ENCODE measurements at places on chromosomes 7 and 10. TPM values are rescaled to one million over a fixed set of nuclear protein-coding genes. Genes with fewer than 3 reads are reported as not detected.
A peak's percentile ranks its signal among the peaks of the same experiment; 100 is the strongest.

Gene DRGX
- 0.04 TPM for total RNA-seq

Gene AKR1D1
- not detected for total RNA-seq

DNA sequence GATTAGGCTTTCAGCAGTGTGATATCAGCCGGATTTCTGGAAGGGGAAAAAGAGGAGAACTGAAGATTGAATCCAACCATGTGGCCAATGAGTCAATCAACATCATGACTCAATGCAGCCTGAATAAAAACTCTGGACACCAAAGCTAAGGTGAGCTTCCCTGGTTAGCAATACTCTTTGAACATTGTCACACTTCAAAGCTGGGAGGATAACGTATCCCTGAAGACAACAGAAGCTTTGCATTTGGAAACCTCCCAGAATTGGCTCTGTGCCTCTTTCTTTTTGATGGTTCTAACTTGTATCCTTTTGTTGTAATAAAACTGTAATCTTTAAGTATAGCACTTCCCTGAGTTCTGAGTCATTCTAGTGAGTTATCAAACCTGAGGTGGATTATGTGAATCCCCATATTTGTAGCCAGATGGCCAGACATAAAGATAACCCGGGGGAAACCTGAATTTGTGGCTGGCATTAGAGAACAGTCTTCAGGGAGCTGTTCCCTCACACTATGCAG lies 284.4 kb downstream of the IPMK start:
- ATAC-seq = no peak

DNA sequence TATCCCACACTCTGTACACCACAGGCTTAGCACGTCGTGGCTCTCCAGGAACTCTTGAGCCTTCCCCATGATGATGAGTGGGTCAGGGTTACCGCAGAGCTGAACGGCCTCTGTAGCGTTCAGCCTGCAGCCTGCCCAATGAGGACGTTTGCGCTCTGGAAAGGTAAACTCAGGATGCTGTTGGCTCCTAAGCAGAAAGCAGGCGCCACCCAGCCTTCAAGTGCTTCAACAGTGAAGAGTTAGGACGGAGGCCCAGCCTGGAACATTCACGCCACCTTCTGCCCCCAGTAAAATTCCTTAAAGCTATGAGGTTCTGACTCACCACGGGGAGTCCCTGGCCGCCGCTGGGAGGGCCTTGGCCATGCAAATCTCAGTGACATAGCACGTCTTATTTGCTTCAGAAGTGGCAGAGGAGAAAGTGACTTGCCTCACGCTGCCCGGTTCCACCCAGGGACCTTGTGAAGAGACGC lies 161.5 kb upstream of the SH2B2 start:
- peak; percentile 70 for ATAC-seq

- no peak for ATAC-seq
These were observed 17.6 kb downstream of the EVX1 start for GRCh38 chr7:27260211-27260610.

GRCh38 chr10:34319197-34319846 lies 495.8 kb downstream of the PARD3 start:
- ATAC-seq = peak; percentile 74

DNA sequence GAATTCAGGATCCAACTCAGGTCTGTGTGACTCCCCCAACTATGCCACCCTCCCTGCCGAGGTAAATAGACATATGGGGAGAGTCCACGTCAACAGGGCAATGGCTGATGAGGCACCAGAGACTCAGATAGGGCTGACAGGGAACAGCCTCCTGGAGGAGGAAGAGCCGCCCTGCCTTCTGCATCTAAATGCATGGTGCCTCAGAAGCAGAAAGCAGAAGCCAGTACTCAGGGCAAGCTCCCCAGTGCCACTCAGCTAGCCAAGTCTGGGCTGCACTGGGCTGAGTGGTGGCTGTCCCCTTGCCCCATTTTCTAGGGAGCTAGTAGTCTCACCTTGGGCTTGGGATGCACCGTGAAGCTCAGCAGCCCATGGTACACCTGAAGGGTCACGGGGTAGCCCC lies 11.0 kb downstream of the RRP12 start:
- ATAC-seq = no peak

DNA sequence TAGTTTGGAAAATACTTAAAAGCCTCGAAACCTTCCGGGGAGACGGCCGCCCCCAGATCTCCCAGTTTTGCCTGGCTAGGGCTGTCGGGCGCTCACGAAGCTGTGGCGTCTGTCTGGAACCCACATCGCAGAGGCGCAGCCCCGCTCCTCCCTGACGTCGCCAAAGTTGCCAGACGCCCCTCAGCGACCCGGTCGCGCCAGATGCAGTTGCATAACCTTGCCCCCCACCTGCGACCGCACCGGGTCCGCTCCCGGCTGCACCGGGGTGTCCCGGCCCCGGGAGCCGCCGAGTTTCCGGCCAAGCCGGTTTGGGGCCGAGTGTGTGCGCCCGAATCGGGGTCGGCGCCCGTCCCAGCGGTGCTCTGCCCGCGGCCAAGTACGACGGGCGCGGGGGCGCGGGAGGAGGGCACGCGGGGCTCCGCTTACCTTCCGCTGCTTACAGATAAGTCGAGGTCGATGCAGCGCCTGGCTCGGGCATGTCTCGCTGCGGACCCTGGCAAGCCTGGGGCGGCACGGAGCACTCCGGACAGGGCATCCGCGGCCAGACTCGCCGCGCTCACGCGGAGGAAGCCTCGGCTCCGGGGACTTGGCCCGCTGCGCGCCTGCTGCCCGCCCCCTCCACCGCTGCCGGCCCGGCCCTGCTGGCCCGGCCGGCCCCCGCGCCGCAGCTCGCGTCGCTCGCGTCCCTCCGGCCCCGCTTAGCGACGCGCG lies 665 bp downstream of the INSYN2A start:
- peak; percentile 70 for ATAC-seq

DNA sequence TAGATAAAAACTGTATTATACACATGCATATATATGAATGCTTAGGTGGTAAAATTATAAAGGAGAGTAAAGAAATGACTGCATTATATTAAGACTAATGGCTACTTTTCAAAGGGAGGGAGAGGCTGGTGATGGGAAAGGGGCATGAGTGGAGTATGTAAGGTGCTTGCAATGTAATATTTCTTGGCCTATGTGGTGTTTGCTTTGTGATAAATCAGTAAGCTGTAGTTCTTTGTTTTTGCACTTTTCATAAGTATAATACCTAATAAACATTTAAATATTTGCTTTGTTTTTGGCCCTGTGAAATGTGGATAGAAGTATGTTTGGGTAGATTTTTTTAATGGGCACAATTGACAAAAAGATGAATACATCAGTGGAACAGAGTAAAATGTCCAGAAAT lies 25.9 kb downstream of the AGBL3 start:
- no peak for ATAC-seq

- ATAC-seq = no peak
These were observed 135.8 kb upstream of the CXCL12 start for GRCh38 chr10:44520651-44521050.

DNA sequence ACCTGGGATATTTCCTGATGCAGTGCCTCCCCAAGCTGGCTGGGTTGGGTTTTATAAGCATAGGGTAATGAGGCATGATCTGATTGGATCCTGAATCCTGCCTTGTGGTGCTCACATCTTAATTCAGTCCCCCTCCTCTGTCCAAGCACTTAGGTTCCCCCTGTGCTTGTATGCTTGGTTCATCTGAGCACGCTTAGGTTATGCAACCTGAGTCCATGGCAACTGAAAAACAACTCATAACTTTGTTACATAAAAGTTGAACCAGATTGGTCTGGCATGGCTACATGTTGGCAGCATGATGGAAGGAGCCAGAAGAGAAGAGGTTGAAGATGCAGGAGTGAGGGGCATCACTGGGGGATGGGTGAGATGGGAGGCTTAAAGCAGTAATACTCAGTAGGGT lies 57.3 kb upstream of the OSBPL3 start:
- ATAC-seq = peak; percentile 60

- no peak for ATAC-seq
These were observed 12.6 kb downstream of the FFAR4 start for GRCh38 chr10:93579089-93579488.

- no peak for ATAC-seq
These were observed 76.2 kb upstream of the TMEM168 start for GRCh38 chr7:112866424-112866823.

DNA sequence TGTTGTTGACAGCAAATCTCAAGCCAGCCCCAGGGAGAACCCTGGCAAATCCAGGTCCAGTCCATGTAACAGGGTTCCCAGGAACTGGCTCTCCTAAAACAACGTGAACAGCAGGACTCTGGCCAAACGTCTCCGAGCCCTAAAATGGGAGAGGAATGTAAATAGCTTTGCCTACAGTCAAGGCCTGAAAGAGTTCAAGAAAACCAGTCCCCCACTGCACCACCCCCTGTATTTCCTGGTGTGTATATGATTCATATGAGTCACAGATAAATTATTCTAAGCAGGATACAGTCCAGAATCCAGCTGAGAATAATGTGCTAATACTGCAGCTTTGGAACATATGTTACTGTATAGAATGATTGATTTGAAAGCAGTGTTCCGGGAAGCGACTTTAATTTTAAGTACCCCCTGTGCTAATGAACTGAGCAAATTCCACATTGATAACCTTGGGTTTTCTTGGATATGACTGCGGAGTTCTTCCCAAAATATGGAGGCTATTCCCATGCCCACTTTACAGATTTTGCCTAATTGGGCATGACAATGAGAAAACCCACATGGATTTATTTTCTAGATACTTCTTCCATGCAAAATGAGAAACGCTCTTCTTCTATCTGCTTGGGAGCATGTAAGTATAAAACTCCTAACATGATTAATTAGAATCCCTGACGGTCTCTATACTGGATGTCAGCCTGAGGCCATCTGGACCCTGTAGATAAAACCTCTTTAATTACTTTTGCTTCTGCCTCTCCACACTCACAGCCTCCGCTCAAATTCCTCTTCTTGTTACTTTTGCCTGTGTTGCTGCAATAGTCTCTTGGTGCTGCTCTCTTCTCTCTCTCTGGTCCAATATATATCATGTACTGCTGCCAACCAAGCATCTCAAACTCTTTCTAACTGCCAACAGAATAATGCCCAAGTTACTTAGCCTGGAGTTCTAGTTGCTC lies 50.2 kb downstream of the LAMB4 start:
- ATAC-seq = peak; percentile 48

DNA sequence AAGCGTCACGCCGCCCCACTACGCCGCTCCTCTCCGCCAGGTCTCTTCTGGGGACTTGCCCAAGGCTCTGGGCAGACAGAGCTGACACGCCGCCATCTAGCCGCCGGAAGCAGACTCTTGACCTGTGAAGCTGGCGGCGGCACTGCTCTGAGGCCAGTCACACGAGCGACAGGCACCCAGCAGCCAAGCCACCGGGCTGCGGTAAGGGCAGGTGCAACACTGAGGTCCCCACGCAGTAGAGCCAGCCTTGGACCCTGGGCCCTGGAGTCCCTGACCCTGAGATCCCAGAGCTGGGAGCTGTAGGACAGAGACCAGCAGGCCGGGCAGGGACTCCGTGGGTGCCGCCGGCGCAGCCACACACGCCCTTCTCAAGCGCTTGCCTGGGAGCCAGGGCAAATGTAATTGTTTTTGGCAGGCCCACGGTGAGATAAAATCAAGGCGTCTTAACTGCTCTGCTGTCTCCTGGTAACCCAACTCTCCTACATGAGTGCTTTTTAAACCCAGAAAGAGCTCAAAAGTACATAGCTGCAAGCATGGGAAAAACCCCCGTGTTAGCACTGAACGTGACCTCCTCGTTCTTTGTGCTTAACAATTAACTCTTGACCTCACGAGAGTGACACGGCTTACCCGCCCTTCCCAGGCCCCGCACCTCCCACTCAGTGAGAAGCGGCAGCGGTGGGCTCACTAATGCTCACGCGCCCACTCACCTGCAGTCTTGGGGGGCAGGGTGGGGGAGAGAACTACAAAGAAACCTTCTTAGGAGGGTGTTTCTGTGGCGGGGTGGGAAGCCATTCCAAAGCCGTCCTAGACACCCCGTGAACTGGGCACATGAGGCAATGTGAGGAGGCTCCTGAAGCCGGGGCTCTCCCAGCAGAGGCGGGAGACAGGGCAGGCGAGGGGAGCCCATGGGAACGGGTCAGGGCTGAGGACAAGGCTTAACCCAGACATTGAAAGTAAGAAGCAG lies 8.5 kb downstream of the GPER1 start:
- ATAC-seq = no peak

Gene CYREN
- total RNA-seq = 29.7 TPM

Gene METTL27
- total RNA-seq = 0.29 TPM

- peak; percentile 60 for ATAC-seq
These were observed 100.1 kb downstream of the HIP1 start for GRCh38 chr7:75638594-75639070.

DNA sequence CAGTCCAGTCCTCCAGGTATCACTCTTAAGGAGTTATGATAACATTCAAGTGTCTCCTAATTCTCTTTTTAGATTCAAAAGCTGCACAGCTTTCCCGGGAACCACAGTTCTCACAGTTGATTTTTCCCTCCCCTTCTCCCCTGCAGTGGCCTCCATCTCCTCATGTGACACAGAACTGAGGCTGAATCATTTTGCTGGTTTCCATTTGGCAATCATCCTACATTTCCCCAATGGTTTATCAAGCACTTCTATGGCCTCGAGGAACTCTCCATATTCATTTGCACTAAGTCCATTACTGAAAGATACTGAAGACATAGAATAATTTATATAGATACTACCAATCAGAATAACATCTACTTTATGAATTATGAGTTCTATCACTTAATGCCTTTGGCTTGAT lies 484.9 kb downstream of the GPAM start:
- no peak for ATAC-seq

GRCh38 chr7:20227291-20227795 lies 10.2 kb upstream of the MACC1 start:
- no peak for ATAC-seq
